Upper lobe of left lung (tissue), 6 donors: ENCODE measurements at places on chromosomes 13 and 19. TPM values are rescaled to one million over a fixed set of nuclear protein-coding genes. Genes with fewer than 3 reads are reported as not detected.

DNA sequence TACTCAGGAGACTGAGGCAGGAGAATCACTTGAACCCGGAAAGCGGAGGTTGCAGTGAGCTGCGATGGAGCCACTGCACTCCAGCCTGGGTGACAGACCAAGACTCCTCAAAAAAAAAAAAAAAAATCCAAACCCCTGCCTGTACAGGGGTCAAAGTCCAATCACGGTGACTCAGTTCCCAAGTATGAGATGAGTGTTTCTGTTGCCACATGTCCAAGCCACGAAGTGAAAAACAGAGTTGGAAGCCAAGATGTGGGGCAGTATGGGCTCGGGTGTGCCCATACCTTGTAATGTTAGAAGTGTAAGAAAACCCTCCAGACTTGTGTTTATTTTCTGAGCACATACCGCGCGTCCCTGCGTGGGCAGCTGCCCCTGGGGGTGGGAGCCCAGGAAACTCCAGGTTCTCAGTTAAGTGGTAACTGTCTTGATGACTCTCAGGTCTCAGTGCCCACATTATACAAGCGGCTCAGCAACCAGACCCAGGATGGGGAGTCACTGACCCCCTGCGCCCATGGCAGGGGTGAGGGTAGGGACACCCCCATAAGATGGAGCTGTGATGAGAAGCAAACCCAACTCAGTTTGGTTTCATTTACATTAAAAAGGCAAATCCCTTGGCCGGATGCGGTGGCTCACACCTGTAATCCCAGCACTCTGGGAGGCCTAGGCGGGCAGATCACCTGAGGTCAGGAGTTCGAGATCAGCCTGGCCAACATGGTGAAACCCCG is 1.2 kb upstream of the GPX4 start:
- no peak overlapping the region for H3K4me3 ChIP-seq
- peak overlapping the region; percentile 97 for H3K27ac ChIP-seq
- H3K36me3 ChIP-seq = peaks cover 20% of the 10 kb centered on the region
- no peaks in the 10 kb centered on the region for H3K27me3 ChIP-seq
- H3K4me1 ChIP-seq = peaks cover 85% of the 10 kb centered on the region

COL4A1 gene
- 97.7 TPM for total RNA-seq

GRCh38 chr13:50450279-50450678 is 393.2 kb downstream of the DLEU7 start:
- no peak overlapping the region for H3K27ac ChIP-seq
- H3K4me1 ChIP-seq = no peaks in the 10 kb centered on the region
- no peaks in the 10 kb centered on the region for H3K36me3 ChIP-seq
- H3K27me3 ChIP-seq = no peaks in the 10 kb centered on the region
- H3K4me3 ChIP-seq = no peak overlapping the region

APOC1 gene
- 735 TPM for total RNA-seq

GRCh38 chr19:42132030-42132628 is at the start of gene POU2F2:
TSS of gene POU2F2 (minus strand) at chr19:42132446. CDS start at chr19:42132411, 35 bp downstream.
- no peaks in the 10 kb centered on the region for H3K27me3 ChIP-seq
- no peaks in the 10 kb centered on the region for H3K36me3 ChIP-seq
- peaks cover 20% of the 10 kb centered on the region for H3K4me1 ChIP-seq
- H3K27ac ChIP-seq = peak within 1 kb of the TSS; percentile 46
- no peak within 1 kb of the TSS for H3K4me3 ChIP-seq

DNA sequence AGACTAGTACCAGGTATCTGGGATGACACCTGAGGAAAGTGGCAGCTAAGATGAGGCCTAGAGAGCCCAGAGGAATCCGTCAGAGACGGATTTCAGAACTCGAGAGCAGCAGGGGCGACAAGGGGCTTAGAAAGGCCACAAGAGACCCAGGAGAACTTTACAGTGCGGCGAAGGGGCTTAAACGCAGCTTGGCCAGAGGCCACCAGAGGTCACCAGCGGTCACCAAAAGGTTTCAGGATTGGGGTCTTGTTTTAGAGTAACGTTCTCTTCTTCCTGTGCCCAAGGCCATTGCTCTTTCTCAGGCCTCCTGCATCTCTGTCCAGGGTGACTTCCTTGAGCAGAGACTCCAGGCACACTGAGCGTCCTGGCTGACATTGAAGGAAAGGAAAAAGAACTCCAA is 2.2 kb downstream of the ZSCAN22 start:
- no peak for DNase-seq
- no peaks in the 10 kb centered on the region for H3K27me3 ChIP-seq
- peaks cover 18% of the 10 kb centered on the region for H3K4me1 ChIP-seq
- no peaks in the 10 kb centered on the region for H3K36me3 ChIP-seq
- H3K27ac ChIP-seq = no peak overlapping the region

- no peaks in the 10 kb centered on the region for H3K36me3 ChIP-seq
- peak; percentile 83 for DNase-seq
- no peaks in the 10 kb centered on the region for H3K27me3 ChIP-seq
- peaks cover 21% of the 10 kb centered on the region for H3K4me1 ChIP-seq
- no peak overlapping the region for H3K4me3 ChIP-seq
Measured at GRCh38 chr19:4633140-4633967, 6.0 kb upstream of the TNFAIP8L1 start.
